ENCODE measurements at places on chromosomes 4 and X.

GRCh38 chr4:125481334-125482045 is 166.7 kb downstream of the FAT4 start:
- no peak for DNase-seq

DNA sequence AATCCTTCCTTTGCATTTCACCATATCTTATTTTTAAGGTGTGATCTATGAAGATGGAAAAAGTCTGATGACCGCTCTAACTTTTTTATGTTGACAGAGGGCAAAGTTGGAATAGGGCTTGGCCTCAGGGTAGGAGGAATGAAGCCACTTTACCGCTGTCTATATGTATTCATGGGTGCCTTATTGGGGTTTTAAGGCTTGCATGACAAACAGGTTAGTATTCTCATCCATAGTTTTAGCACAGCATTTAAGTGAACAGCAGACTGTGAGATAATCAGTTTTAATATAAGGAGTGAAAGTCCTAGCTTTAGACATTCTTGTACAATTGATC is 81.7 kb upstream of the BMP2K start:
- DNase-seq = no peak

DNA sequence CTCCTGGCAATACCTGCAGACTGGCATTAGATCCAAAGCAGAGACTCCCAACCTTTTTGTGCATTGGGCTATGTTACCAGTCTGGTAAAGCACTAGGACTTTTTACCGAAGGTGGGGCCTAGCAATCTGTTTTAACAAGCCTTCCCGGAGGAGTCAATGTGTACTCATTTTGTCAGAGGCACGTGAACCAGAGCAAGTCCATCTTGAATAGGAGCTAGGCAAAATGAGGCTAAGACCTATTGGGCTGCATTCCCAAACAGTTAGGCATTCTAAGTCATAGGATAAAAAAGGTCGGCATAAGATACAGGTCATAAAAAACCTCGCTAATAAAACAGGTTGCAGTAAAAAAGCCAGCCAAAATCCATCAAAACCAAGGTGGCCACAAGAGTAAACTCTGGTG is 22.3 kb downstream of the ADGRA3 start:
- DNase-seq = no peak

- DNase-seq = no peak
These were observed 776.6 kb upstream of the LCORL start for GRCh38 chr4:18798123-18798522.

DNA sequence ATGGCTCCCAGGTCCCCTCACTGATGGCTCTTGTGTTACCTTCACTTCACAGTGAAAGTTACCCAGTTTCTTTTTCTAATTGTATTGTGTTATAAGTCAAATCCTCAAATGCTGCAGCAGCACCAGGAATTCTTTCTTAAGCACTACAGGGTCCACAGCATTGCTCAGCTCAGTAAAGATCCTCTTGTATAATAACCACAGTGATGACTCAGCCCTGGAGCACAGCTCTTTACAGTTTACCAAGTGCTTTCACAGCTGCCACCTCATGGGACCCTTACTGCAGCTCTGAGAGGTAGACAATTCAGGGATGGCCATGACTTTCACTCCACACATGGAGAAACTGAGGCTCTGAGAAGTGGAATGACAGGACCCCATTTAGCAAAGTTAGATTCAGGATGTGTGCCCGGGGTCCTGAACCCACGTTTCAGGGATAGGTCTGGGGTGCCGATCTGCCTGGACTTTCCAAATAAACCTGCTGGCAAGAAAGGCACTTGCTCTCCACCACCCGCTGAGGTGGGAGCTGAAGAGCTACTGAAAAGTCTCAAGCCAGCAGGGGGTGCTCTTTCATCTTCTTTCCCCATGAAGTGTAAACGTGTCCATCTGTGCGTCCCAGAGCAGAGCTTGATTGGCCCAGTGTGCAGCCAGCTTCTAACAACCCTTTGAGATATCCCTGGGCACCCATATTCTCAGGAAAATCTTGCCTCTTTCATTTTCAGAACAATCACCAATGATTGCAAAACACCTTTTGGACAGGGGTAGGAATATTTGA is 35.7 kb upstream of the GABRQ start:
- DNase-seq = no peak

- no peak for DNase-seq
These were observed 47.4 kb downstream of the RASGEF1B start for GRCh38 chr4:81424336-81424735.

- DNase-seq = no peak
These were observed 89.7 kb upstream of the NDP start for GRCh38 chrX:44062840-44063239.

DNA sequence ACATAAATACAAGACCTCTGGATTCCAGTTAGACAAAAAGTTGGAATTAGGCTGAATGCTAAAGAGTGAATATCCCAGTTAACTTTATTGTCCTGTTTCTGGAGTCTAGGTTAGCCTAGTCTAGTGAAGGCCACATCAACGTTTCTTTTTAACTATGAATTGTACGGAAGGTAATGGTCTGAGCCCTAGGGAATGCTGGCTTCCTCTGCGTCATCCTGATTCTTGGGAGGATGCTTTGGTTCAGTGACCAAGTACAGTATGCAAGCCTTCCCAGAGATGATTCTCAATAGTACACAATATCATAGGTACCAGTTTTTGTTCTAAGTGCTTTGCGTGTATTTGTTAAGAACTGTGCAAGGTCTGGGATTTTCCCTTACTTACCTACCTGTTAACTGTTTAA is 11.8 kb downstream of the DIAPH2 start:
- no peak for DNase-seq

- DNase-seq = peak; percentile 61
These were observed 164.0 kb upstream of the MBNL3 start for GRCh38 chrX:132652871-132653270.

DNA sequence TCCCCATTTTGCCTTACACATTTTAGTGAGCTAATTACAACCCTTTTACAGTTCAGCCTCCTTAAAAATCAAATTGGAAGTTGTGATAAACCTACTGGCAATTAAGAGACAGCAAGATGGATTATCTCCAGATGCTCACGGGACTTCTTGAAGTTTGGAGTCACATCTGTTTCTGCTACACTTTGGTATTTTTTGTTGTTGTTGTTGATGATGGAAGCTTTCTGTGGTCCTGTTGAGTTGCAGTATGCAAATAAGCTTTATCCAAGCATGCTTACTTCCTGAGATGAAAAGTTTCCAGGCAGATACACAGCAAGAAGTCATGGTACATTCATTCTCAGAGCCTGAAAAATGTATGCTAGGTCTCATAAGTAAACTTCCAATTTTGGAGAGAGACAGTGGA is 670.0 kb upstream of the AMOT start:
- DNase-seq = peak; percentile 33

- DNase-seq = no peak
These were observed at the start of gene SPP1 for GRCh38 chr4:87975466-87975865. SPP1 (plus strand) TSS chr4:87975714; CDS start chr4:87976896, 1,182 bp downstream.

DNA sequence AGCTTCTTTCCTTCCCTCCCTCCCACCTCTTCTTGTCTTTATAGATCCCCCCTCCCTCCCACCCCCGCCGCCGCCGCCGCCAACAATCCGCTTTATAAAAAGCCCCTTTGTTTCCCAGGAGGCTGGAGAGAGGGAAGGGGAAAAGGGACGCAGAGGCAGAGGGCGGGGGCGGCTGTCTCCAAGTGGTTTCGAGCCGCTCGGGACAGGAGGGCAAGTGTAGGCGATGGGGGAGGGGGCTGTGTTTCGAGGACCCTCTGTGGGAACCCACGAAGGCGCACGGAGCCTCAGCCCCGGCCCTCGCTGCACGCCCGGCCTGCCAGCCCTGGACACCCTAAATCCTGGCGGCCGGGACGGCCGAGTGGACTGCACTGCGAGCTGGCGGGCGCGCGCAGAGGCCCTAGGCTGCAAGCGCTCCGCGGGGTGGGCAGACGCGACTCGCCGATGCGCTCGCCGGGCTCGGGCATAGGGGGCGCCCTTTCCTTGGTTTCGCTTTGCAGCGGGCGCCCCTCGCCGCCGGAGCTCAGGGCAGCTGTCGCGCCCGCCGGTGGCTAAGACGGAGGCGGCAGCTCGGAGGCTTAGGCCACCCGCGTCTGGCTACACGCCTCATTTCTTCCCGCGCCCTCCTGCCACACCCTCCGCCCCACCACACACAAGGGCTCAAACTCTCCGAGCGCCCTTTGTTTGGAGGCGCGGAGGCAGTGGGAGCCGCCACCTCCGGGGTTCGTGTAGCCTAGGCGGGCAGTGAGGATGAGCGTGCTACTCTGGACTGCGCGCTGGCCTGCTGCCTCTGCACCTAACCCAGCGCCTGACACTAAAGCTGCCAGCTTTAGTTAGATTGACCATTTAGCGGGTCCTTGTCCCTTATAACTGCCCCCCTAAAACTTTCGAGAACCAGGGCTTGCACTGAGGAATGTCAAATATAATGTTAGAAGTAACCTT is 2.2 kb downstream of the MAMLD1 start:
- DNase-seq = peak; percentile 46

DNA sequence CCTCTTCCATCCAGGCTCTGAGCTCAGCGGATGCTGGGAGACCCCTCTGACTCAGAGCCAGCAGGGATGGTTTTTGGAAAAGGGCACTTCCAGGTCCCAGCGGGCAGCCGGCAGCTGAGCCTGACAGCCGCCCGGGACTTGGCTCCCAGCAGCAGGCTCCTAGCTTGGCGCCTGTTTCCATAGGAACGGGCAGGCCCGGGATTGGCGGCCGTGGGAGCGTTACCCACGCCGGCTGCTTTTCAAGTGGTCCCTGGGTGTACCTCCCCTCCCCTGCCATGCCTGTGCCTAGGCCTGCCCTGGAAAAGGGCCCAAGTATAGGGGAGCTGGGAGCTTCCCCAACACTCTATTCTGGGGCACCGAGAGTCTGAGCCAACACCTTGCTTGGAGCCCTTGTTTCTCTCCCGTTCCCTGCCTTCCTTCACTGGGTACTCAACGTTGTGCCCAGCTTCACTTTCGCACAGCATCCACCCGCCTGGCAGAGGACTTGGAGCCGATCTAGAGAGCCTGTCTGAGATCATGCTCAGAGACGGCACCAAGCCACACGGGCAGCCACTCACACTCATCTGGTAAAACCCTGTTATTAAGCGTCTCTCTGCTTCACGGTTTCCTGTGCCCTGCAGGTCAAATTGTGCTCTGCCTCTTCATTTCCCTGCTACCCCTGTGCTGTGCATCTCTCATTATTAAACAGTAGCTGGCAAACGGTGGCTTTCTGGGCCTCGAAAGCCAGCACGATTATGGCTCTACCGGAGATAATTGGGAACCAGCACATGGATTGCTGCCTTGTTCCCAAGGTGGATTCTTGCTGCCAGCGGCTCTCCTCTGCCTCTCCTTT is 521.5 kb downstream of the BCOR start:
- no peak for DNase-seq

GRCh38 chrX:129842510-129843208 is 1.0 kb downstream of the ZDHHC9 start:
- DNase-seq = peak; percentile 59

- peak; percentile 86 for DNase-seq
These were observed 200.6 kb downstream of the BCOR start for GRCh38 chrX:39896951-39897740.
